Activated CD4-positive, alpha-beta T cell treated with anti-CD3 and anti-CD28 coated beads for 48 hours (primary cell): ENCODE measurements at places on chromosomes 1 and 21.

GRCh38 chr1:238674316-238674715, 712.1 kb upstream of the CHRM3 start:
- DNase-seq: no peak

- DNase-seq: no peak
Observed at GRCh38 chr1:39569034-39569433, 7.6 kb downstream of the PABPC4 start.

DNA sequence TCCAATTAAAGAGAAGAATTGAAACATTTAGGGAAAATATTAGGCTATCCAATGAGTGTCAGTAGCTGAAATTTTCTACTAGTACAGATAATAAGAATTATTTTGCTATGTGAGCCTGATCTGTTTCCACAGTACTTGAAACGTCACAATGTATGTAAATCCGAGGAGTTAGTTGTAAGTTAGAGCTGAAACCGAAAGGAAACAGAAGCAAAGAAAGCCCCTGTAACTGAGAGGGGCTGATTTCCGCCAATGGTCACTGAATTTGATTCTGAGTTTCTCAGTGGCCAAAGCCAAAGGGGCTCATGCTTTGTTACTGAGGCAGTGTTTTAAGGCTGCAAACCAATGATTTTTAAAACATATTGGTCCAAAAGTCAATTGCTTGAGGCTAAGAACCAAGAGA, 168.3 kb upstream of the DUSP10 start:
- no peak for DNase-seq

GRCh38 chr1:109509176-109510134, at the start of gene AMIGO1:
TSS of gene AMIGO1 (minus strand) at chr1:109509727. CDS start at chr1:109508912, 815 bp downstream.
- DNase-seq: peak; percentile 71

DNA sequence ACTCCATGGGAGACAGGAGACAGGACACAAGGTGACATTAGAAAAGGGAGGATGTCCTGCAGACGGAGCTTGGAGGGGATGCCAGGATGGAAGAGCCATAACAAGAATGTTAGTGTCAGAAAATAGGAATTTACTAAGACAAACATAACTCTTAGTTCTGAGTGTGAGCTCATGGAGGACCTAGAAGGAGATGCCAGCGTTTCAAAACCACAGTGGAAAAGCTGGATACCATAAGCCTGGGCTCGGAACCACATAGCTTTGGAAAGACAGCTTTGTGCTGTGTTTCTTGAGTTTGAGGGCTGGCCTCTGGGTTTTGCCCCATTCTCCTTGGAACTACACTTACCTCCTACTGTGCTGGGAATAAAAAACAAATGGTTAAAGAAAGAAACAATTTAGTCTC, 128.4 kb downstream of the S1PR1 start:
- no peak for DNase-seq

GRCh38 chr1:58155418-58156123, 391.0 kb downstream of the OMA1 start:
- DNase-seq: no peak

DNA sequence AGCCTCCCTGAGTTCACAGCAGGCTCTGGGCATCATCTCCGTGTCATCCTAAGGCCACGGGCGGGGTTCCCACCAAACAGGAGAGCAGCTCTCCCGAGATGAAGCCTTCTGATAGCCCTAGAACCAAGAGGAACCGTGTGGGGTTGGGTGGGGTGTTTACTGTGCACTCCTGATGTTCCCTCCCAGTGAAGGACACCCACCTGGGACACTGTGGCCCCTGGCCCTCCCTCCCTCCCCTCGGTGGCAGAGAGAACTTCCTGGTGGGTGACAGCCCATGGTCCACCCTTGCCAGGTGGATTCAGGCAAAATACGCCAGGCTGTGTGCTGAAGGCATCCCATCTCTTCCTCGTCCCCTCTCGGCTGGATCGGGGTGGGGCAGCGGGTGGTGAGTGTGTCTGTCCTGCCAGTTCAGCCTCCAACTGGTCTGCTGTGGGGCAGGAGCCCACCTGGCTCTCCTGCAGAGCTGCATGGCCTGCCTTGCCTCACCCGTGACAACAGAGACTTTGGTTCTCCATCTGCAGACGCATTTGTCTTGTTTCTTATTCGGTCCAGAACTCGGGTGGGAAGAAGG, 15.6 kb upstream of the C1orf174 start:
- no peak for DNase-seq
